ENCODE measurements at places on chromosomes 5 and 9.

- no peak for ATAC-seq
These were observed 145.0 kb downstream of the SLC12A2 start for GRCh38 chr5:128228521-128228920.

DNA sequence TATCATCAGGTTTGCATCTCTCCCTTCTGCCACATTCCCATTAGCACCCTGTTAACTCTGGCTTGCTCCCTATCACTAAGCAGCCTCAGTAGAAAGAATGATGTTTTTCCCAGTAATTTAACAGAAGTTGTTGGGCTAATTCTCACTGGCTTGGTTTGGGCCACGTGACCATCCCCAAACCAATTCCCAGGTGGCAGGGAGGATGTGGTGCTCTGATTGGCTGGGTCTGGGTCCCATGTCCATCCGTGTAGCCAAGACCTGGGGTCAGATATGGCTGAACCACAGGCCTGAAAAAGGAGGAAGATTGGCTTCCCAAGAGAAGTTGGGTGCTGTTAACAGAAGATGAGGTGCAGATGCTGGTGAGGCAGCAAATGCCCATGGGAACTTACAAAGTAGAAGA is 122.0 kb downstream of the BOD1 start:
- no peak for ATAC-seq

DNA sequence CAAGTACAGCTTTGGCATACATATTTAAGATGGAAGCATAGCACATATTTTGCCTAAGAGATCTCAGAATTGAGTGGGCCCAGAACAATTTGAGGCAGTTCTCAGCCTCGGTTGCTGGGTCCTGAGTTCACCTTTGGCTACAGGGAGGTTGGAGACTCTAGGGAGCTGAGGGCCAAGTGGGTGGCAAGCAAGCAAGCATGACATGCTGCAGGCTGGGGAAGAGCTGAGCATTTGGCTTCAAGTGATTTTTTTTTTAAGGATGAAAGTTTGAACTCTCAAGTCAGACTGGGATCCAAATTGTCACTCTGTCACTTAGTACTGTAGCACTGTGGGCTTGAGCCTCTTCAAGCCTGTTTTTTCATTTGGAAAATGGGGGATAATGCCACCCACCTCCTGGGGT is 160.5 kb downstream of the MED27 start:
- no peak for ATAC-seq

- ATAC-seq: no peak
These were observed 51.0 kb downstream of the FKTN start for GRCh38 chr9:105608721-105609598.

DNA sequence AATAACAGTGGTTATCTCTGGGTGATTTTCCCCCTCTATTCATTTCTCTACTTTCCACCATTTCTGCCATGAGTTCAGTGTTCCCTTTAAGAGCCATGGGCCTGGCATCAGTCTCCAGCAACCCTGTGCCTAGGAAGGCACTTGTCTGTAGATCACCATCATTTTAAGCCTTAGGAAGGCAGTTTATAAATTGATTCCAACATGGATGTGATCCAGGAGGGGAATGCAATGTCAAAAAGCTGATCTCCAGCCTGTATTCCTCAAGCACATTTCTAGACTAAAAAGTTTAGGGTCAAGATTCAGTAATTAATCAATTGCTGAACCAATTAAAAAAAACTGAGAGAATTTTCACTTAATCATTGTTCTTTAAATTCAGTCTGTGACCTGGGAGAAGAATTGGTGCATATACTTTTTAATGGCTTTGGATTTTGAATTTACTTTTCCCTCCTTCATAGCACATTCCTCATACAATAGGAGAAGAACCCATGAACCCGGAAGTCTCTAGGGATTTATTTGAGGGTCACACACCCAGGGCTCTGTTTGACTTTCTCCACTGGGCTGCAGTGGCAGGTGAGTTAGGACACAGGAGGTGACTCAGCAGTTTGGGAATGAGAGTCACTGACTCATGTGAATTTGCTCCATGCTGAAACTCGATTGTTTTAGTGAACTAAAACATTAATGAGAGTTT is 6.1 kb upstream of the ERMP1 start:
- no peak for ATAC-seq

DNA sequence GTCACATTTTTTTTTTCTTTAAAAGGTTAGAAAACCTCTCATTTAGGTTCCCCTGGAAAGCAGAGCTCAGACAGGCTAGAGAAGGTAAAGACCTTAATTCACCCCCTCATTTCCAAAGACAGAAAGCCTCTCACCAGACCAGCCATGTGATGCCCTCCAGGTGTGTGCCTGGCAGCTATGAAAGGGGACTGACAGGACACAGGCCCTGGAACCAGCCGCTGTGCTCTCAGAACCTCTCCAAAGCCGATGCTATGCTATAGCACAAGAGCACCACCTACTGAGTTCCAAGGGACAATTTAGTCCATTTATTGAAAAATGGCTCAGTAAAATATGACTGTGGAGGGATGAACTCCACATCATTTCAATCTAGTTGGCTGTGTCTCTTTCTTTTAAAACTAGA is 48.8 kb downstream of the FANCC start:
- no peak for ATAC-seq

- no peak for ATAC-seq
These were observed 111.3 kb upstream of the ALDH1B1 start for GRCh38 chr9:38281196-38281595.

DNA sequence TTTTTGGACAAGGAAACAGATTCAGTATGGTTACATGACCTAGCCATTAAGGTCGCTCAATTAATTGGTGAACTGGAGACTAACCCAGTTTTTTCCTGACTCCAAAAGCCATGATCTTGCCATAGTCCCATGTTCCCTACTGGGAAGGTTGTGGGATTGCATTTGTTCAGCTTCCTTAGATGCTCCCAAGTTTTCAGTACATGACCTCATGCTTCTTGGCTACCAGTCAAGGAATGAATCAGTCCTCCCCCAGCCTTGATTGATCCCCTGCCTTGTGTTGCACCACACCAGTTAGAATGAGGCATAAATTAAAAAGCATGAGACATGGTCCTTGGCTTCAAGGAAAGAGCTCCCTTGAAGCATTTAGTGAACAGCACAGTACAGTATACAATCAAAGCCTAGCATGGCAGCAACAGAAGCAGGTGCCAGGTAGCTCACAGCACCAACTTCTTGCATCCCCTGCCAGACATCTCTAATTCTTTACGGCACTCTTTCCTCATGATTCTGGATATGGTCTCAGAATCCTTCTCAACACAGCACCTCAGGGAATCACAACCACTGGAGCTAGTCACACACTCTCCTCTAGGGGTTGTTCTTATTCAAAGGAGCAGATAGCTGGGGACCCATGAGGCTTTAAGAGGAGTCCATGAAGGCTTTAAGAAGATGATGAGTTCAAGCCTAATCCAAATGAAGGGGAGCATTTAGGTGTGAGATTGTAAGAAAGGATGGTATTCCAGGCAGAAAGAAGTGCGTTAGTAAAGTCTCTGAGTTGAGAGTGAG is 295.5 kb upstream of the CLINT1 start:
- ATAC-seq: no peak

GRCh38 chr9:21796768-21797167 is 5.7 kb upstream of the MTAP start:
- ATAC-seq: no peak

- ATAC-seq: no peak
These were observed 19.5 kb downstream of the FAM163B start for GRCh38 chr9:133589454-133590227.

- ATAC-seq: peak; percentile 72
These were observed 32.0 kb upstream of the SPTLC1 start for GRCh38 chr9:92147030-92147851.

GRCh38 chr9:111151537-111151936 is 113.3 kb upstream of the LPAR1 start:
- ATAC-seq: no peak

- ATAC-seq: no peak
These were observed 73.3 kb downstream of the INSL6 start for GRCh38 chr9:5112109-5112592.

- no peak for ATAC-seq
These were observed 1.1 kb downstream of the LCN1 start for GRCh38 chr9:135522137-135522877.

DNA sequence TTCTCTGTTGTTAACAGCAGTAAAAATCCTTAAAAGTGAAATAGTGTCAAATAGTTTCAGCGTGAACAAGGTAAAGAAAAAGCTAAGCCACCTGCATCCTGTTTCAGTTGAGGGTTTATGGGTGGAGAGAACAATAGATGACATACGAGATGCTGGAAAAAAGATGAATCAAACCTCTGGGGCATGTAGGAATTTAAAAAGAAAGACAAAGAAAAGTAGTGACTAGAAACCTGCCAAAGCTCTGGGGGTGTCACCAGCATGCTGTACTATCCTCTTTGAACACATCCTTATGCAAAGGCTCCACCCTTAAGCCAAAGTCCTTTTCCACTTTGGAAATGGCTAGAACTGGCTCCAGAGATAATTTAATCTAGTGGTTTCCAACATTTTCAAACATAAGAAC is 22.2 kb downstream of the SCAI start:
- ATAC-seq: no peak

DNA sequence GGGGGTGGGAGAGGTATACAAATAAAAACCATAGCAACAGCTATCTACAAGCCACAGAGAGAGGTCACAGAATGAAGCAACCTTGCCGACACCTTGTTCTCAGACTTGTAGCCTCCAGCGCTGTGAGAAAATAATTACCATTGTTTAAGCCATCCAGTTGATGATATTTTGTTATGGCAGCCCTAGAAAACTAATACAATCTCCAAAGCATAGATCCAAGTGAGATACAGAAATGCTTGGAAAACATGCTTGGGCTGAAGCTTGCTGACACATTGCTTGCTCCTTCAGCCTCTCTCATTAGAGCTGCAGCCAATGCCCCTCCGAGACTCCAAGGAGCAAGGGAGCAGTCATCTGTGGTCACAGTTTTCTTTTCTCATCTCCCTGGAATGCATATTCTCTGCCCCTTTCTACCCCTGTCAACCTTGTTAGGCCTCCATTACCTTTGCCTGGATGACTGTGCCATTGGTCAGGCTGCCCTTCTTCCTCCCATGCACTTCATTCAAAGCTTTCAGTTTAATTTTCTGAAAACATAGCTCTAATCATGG is 401.4 kb upstream of the KLF4 start:
- ATAC-seq: no peak

- ATAC-seq: no peak
These were observed 37.7 kb downstream of the RGS3 start for GRCh38 chr9:113501129-113501686.

GRCh38 chr9:17487467-17487866 is 91.4 kb upstream of the SH3GL2 start:
- no peak for ATAC-seq

DNA sequence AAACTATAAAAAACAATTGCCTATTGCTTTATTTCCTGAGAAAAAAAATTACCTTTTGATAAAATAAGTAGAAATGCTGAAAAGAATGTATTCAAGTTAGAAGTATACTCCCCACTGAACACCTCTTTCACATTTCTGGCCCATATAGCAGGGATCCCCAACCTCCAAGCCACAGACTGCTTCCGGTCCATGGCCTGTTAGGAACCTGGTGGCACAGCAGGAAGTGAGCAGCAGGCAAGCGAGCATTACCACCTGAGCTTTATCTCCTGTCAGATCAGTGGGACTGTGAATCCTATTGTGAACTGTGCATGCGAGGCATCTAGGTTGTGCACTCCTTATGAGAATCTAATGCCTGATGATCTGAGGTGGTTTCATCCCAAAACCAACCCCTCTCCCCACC is 563.9 kb downstream of the RAB3C start:
- ATAC-seq: no peak

DNA sequence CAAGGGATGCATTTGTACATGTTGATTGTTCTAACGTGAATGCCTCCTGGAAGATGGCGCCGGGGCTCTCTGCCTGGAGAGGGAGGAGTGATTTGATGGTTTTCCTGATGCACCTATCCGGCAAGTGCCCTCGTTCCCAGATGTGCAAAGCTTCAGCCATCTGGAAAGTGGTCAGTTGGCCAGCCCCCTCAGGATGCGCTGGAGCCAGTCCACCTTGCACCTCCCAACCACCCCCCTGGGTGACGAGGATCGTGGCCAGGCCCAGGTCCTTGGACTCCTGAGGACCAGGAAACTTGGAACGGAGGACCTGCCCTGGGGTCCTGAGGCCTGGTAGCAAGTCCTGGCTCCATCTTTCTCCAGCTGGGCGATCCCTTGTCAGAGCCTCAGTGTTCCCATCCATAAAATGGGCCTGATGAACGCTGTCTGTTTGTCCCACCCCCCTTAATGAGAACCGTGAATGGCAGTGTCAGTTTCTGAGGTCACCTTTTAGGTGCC is 23.6 kb upstream of the RNU6ATAC start:
- no peak for ATAC-seq

DNA sequence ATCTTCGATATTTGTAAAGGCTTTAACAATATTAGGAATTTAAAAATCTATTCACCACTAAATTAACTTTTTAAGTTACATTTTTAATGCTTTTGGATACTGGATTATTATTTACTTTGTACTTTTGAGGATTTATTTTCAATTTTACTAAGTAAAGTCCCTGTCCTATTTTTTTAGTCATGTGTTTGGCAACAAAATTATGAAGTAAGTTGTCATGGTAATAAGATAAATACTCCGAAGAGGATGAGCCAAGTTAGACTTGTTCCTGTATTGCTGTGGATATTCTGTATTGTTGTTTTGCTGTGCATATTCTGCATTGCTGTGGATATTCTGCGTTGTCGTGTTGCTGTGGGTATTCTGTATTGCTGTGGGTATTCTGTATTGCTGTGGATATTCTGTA is 210.1 kb downstream of the MTRR start:
- ATAC-seq: no peak

GRCh38 chr9:124263800-124264426 is 6.2 kb downstream of the NEK6 start:
- no peak for ATAC-seq
